ENCODE measurements at places on chromosomes 2 and 18. TPM values are rescaled to one million over a fixed set of nuclear protein-coding genes. Genes with fewer than 3 reads are reported as not detected.

DNA sequence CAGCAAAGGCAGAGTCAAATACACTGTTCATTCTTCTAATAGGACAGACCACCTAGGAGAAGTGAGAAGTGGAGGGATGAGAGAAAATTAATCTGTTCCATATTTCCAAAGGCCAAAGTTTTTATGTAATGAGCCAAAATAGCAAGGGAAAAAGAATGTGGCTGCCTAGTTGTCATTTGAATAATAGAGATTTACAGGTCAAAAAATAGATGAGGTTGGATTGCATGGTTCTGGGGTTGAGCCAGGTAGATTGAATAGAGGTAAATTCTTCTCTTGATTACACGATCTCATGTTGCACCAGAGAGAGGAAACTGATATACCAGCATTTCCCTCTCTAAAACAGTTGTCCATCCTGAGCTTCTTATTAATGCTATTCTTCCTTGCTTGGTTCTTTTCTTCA lies 325.8 kb downstream of the CCDC178 start:
- no peak for DNase-seq

GRCh38 chr2:229519655-229520430 lies 194.5 kb downstream of the DNER start:
- DNase-seq = no peak

DNA sequence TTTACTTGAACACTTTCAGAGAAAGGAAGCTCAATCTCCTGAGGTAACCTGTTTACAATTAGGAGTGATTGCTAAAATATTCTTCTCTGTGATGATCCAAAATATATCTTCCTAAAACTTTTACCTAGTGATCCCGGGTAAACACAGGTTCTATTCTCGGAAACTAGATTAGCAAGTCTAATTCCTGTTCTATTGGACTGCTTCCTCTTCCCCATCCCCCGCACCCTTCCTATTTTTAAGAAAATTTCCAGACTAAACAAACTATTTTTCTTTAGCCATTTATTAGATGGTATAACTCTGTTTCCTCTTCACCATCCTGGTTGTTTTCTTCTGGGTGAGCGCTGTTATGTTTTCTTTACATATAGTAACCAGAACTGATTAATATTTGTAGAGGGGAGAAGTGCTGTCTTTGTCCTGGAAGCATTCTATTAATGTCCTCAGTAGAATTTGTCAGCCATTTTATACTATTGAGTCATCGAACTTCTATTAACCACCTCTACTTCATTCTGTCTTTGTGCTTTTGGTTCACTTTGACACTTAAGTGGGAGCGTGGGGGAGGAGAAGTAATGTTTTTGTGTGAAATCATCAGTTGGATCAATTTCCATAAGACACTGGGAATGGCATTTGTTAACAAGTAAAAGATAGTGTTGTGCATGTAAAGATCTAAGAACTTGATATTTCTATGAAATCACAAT lies 31.8 kb downstream of the CREB1 start:
- DNase-seq = no peak

The ABCG5 gene
- 0.05 TPM for total RNA-seq

GRCh38 chr2:234444893-234445292 lies 52.0 kb downstream of the ARL4C start:
- no peak for DNase-seq

The RND3 gene
- 45.3 TPM for total RNA-seq

GRCh38 chr2:101883860-101884259 lies 107.9 kb upstream of the IL1R2 start:
- no peak for DNase-seq

The APOB gene
- total RNA-seq = 1.2 TPM

The CGREF1 gene
- total RNA-seq = 10.1 TPM

- DNase-seq = no peak
These were observed 37.3 kb downstream of the ST3GAL5 start for GRCh38 chr2:85851253-85852151.

GRCh38 chr2:163465440-163465839 lies 270.4 kb downstream of the FIGN start:
- DNase-seq = no peak
